ENCODE measurements at places on chromosomes 1 and 21. TPM values are rescaled to one million over a fixed set of nuclear protein-coding genes. Genes with fewer than 3 reads are reported as not detected.

- no peak for DNase-seq
Measured at GRCh38 chr1:119888476-119888875, 7.8 kb downstream of the ADAM30 start.

DNA sequence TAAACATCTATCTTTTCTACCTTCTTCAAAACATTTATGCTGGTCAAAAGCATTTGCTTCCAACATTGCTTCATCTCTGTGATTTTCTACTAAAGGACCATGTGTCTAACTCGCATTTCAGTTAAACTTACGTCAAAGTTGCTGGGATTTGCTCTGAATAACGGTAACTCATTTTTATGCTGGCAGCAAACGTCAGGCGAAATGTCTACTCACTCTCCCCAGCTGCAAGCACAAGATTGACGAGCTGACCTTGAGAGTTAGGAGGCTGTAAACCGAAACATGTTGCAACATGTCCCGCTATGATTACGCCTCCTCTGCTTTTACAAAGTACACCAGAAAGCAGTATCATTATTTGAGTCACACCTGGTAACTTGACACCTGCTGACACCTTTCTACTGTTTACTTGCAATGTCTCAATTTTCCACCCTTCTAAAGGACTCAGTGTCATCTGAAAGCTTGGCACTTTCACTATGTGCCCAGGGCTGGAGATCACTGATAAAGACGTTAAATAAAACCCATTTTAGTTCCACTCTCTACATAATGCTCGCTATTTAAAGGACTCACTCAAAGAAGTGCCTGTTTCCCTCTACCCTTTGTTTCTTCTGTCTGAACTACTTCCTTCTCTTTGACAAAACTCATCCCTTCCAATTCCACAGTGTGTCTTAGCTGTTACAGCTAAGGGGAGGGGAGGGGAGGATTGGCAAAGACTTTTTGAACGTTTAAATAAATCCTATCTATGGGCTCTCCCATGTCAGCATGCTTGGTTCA lies 111.9 kb downstream of the PTPN14 start:
- no peak for DNase-seq

DNA sequence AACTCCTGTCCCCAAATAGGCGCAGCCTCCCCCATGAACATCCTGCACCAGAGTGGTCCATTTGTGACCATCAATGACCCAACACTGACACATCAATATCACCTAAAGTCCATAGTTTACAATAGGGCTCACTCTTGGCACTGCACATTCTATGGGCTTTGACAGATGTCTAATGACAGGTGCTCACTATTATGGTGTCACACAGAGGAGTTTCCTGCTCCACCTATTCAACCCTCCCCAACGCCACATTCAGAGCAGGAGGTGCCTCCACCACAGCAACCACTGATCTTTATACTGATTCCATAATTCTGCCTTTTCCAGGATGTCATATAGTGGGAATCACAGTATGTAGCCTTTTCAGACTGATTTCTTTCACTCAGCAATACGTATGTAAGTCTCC lies 24.2 kb downstream of the GNG4 start:
- no peak for DNase-seq

GRCh38 chr1:62467092-62467491 lies 30.2 kb downstream of the USP1 start:
- no peak for DNase-seq

GRCh38 chr1:27346991-27347624 lies 5.3 kb downstream of the SYTL1 start:
- no peak for DNase-seq

DNA sequence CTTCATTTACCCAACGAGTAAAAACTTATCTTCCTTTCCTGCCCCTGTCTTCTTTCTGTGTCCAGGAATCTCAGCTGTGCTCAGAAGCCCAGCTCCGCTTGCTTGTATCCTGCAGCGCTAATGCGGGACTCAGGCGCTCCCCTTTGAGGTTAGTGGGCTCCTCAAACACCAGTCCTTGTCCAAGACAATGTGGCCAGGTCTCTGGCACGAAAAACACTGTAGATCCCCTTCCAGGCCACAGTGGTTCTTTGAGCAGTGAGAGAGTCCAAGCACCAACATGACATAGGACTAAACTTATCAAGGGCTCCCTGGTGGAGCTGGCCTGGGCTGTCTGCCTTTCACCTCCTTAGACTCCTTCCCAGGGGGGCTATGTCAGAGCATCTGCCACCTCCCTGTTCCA lies 53.7 kb downstream of the PLD5 start:
- DNase-seq = no peak

DNA sequence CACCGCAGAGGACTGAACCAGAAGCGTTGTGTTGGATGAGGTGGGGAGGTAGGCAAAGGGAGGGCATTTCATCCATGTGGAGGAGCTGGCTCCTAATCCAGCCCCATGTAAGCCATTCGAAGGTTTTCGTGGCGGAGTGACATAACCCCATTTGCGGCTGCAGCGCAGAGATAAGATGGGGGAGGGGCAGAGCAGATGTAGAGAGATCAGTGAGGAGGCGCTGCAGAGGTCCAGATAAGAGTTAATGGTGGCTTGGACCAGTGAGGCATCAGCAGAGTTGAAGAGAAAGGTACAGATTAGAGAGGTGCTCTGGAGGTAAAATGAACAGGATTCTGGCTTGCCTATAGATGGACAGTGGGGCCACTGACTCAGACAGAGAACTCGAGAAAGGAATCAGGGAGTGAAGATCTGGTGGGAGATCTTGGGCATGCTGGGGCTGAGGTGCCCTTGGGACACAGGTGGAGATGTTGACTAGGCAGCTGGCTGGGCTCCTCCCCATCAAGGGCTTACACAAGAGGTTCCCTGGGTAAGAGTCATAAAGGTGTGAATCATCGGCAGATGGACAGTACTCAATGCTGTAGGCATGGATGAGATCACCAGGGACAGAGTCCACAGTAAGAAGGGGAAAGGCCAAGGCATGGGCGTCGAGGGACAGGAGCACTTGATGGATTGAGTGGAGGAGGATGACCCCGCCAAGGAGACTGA lies 7.8 kb upstream of the PTPRF start:
- no peak for DNase-seq

- DNase-seq = no peak
Measured at GRCh38 chr1:64163970-64164369, 39.5 kb upstream of the UBE2U start.

GRCh38 chr1:108478429-108479015 lies 28.4 kb downstream of the NBPF6 start:
- DNase-seq = no peak

DNA sequence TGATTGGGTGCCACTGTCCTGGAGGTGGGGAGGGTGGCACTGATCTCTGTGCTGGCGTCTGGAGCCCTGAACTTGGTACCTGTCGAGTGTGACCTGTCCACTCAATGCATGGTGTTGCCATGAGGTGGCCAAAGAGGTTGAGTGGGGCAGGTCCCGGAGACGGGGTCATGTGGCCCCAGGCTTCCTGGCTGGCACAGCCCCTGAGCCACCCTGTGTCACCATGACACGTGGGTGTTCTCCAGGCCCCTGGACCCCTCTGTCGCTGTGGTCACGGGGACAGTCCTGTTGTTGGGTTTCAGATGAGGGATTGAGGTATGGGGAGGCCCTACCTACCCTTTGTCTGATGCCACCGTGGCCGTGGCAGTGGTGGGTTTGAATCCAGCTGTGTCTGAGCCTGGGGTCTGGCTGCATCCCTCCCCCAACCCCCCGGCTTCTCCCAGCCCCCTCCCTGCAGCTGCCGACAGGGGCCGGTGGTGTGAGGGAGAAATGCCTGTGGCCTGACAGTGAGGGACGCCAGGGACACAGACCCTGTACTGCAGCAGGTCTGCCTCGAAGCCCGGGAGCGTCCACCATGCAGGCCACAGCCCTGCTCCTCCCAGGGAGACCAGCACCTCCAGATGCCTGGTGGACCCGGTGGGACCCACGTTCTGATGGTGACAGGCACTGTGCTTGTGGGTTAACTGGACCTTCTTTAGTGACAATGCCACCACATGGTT lies 12.0 kb downstream of the TRPM2 start:
- DNase-seq = no peak

DNA sequence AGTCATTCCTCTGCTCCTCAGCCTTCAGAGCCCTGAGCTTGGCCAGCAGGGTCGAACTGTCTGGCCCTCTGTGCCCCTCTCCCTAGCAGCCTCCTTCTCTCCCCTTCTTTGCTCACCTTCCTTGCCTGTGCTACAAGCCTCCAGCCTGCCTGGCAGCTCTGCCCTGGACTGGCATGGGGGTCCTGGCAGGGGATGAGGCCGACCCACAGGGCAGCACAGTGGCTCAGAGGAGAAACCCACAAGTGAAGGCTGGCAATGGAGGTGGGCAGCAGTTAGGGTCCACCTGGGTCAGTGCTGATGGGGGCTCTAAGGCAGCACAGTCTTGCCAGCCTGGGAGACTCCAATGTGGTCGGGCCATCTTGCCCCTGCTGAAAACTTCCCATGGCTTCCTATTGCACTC lies 274.2 kb downstream of the GRIK3 start:
- DNase-seq = no peak

GRCh38 chr1:5296095-5296494 lies 641.7 kb downstream of the AJAP1 start:
- no peak for DNase-seq

GRCh38 chr1:244735404-244735803 lies 82.5 kb downstream of the DESI2 start:
- no peak for DNase-seq

The PDE9A gene
- total RNA-seq = 16.7 TPM

The UMODL1 gene
- total RNA-seq = not detected

The PPM1J gene
- 4.4 TPM for total RNA-seq

The LELP1 gene
- total RNA-seq = not detected

The C1orf226 gene
- total RNA-seq = 1.1 TPM

All from occipital lobe (tissue), 3 donors.